ENCODE measurements at places on chromosomes 11 and 22. TPM values are rescaled to one million over a fixed set of nuclear protein-coding genes. Genes with fewer than 3 reads are reported as not detected.

The TUBA8 gene
- 14.4 TPM for polyA plus RNA-seq

The MN1 gene
- polyA plus RNA-seq = 1.7 TPM

The CRY2 gene
- polyA plus RNA-seq = 18.2 TPM

The NPAS4 gene
- not detected for polyA plus RNA-seq

The WT1 gene
- not detected for polyA plus RNA-seq

The DENND6B gene
- 19.3 TPM for polyA plus RNA-seq

DNA sequence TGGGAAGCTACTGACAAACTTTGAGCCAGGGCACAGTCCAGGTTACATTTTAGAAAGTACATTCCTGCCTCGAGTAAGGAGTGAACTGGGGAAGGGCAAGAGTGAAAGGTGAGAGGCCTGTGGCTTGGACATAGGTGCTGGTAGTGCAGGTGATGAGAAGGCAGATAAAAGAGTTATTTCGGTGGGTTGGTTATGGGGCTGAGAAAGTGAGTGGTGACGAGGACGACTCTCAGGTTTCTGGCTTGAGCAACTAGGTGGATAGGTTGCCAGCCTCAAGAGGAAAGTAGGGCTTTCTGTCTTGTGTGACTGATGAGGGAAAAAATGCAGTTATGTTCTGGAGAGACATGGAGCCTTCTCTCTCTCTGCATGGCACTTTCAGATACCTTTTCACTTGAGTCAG is 3.7 kb downstream of the POLR2F start:
- DNase-seq = no peak

- DNase-seq = no peak
Measured at GRCh38 chr11:76781046-76781801, 1.9 kb upstream of the TSKU start.

DNA sequence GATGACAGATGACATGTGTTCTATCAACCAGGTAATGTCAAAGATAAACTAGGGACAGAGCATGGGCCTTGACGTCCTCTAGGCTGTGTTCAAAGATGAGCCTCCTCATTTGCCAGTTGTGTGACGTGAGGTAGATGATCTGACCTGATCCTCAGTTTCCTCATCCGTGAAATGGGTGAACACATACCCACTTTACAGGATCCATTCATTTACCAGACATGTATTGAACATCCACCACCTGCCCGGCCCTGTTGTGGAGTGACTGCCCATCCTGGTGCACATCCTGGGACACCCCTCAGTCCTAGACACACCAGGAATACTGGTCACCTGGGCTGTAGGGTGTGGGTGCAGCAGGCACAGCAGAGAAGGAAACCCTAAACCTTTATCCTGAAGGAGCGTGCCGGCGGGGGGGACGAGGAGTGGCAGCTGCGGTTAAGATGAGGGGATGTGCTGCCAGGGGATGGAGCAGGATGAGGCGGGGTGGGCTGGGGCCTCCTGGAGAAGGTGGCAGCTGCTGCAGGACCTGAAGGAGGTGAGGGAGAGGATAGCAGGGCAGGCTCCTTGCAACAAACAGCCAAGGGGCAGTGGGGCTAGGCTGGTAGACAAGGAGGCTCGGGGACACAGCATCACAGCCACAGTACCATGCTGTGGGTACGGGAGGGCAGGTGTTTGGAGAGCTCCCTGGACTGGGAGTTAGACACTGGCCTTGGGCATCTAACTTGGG is 8.4 kb downstream of the CLDN5 start:
- DNase-seq = no peak

- no peak for DNase-seq
Measured at GRCh38 chr11:109034339-109034696, 369.4 kb downstream of the DDX10 start.

DNA sequence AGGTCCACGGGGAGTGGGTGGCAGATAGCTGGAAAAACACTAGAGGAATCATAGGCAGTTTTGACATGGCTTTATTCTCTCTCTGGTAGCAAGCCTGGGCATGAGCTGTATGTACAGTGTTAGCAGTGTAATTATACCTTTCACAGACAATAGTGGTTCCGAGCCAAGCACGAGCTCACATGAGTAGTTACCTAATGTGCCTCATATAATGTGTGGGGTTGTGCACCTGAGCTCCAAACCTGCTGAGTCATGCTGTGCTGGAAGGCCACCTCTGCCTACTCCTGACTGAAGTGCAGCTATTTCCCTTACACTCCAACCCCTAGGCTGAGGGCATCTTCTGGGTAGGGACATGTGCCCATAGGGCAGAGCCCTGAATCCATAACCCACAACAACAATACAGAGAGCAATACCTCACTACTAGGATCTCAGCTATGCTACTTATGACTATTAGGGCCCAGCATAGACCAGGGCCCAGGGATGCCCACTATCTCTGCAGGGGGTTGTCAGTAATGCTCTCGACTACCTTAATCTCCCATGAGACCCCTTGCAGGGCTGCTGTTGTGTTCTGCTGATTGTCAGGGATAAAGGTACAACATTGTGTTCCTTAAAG is 432.1 kb downstream of the DYNC2H1 start:
- no peak for DNase-seq

GRCh38 chr22:43080616-43081015 is 8.6 kb downstream of the TTLL1 start:
- no peak for DNase-seq

GRCh38 chr11:72584293-72584938 is 89.8 kb downstream of the PDE2A start:
- DNase-seq = no peak

- DNase-seq = peak; percentile 46
Measured at GRCh38 chr11:45028911-45029682, 78.4 kb upstream of the TP53I11 start.

DNA sequence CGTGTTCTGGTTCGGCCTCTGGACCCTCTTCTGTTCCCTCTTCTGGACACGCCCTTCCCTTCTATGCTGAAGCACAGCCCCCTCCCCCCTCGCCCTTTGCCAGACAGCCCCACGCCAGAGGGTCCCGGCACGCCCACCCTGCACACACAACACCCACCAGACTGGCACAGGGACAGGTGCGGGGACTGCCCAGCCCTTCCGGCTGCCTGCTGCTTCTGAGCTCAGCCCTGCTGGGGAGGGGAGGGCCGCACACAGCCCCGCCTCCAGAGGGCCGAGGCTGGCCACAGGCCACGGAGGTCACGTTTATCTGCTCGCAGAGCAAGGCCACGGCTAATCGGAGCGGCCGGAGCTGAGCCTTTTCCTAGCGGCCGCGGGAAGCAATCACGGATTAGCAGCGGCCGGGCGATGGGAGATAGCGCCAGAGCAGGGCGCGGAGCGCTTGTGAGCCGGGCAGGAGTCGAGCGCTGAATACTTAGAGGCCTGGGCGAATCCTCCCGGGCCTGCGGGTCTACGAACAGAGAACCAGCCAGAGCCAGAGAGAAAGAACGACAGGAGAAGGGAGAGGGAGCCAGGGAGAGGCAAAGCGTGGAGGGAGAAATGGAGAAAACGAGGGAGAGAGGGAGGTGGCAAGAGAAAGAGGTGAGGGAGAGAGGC is 21.5 kb downstream of the OTUB1 start:
- DNase-seq = peak; percentile 59

DNA sequence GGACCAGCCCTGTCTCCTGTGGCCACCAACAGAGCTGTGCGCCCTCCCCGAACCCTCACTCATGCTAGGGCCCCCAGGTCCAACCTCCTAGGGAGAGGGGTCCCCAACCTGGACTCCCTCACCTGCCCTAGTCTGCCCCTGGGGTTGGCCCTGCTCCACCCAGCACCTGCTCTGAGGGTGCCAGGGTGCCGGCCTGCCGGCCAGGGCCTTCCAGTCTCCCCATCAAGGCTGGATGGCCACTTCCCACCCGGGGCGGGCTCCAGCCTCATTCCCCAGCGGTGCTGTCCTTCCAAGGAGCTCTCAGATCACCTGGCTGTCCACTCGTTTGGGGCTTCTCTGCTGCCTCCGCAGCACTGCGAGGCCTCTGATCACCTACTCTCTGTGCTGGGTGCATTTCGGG is 39.1 kb downstream of the CDKN1C start:
- DNase-seq = no peak

DNA sequence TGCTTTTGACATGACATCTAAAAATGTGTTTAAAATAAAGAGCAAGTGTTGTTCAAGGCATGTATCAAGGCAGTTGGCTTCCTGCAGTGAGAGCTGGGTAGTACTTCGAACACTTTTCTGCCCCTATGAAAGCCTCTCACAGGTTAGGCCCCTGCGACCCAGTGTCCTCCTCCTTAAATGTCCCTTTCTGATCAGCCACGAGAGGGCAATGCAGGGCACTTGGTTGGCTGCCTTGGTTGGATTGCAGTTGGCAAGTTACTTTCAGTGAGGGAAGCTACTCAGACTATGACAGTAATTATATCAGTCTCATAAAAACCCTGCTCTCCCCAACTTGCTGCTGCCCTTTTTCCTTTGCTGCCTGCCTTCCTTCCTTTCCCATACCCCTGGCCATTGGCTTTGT is 743.8 kb downstream of the NTM start:
- no peak for DNase-seq

DNA sequence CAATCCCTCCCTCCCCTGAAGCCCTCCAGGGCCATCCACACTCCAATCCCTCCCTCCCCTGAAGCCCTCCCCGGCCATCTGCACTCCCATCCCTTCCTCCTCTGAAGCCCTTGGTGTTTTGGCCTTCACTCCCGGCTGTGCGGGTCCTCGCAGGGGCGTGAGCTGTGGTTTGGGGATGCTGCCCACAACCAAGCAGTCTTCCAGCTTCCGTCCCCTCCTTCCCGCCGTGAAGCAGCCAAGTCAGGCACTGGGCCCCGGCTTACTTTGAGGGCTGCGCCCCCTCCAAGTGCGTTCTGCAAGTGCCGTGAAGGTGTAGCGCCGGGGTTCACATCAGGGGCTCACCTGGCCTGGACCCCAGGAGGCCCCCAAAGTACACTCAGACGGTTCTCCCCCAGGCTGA is 335.9 kb downstream of the BRD1 start:
- no peak for DNase-seq

GRCh38 chr11:128686021-128686741 is 7.7 kb upstream of the FLI1 start:
- DNase-seq = no peak

DNA sequence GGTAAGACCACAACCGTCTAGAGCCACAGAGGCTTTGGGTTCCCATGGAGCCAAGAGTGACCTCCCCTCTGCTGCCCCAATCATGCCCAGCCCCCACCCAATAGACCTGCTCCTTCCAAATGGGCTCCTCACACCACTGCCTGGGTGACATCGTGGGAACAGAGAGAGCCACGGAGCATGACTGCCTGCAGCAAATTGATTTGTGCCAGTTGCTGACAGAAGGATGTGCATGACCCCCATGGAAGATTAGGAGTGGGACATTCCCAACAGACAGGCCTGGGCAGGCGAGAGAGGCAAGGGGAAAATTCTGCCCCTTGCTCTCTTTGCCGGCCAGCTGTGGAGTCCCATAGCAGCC is 88.5 kb downstream of the TENM4 start:
- no peak for DNase-seq

DNA sequence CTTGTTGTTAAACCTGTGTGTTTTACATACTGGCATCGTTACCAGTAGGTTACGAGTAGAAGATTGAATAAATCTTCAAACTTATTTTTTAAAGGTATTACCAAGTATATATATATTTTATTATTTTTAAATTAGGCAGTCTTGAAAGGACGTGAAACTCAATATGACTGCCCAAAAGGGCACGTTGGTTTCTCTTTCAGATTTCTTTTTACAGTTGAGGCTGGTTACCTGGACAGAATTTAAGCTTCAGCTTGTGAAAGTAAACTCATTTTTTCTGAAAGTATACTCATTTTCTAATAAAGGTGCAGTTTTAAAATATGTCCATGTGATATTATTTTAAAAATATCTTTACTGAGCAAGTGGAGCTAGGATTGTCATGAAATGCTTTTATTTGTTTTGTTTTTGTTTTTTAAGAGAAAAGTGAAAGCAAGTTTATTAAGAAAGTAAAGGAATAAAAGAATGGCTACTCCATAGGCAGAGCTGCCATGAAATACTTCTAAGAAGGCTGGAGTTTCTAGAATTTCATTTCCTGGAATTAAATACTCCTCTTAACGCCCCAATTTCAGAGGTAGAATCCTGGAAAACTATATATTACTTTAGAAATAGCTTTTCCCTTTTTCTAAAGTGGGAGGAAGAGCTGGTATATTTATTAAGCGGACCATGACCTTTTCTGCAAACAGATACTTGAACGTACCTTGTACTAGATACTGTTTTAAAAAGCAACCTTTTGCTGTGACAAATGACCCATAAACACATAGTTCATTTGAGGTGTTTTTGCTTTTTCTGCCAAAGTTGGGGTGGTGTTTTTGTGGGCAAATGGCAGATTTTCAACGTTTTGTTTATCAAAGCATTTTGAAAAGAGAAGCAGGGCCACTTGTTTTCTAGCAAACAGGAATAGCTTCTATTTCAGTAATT is 1.9 kb downstream of the FBXO7 start:
- no peak for DNase-seq

- DNase-seq = no peak
Measured at GRCh38 chr11:107384144-107384852, 73.3 kb downstream of the CWF19L2 start.

DNA sequence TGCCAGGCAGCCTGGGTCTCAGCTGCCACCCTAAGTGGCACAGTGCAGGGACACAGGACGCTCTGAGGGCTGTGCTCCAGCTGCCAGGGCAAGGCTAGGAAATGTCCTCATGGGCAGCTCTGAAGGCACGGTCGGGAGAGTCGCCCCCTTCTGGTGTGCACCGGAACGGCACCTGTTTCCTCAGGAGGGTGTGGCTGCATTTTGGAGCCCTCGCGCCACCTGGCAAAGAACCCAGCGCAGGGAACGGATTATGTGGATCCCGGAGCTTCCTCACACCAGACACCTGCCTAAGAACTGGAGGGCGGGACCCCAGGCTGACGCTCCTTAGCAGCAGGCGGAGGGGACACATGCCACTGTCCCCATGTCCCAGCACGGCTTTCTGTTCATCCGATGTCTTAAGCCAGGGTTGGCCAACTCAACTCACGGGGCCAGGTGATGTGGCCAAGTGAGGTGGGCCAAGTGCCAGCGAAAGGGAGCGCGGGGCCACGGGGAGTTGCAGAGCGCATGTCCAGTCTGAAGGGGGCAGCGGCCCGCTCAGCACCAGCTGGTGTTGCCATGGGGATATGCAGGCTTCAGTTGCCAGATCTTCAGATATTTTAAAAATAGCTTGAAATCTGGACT is 5.1 kb upstream of the SLC22A8 start:
- DNase-seq = peak; percentile 49

DNA sequence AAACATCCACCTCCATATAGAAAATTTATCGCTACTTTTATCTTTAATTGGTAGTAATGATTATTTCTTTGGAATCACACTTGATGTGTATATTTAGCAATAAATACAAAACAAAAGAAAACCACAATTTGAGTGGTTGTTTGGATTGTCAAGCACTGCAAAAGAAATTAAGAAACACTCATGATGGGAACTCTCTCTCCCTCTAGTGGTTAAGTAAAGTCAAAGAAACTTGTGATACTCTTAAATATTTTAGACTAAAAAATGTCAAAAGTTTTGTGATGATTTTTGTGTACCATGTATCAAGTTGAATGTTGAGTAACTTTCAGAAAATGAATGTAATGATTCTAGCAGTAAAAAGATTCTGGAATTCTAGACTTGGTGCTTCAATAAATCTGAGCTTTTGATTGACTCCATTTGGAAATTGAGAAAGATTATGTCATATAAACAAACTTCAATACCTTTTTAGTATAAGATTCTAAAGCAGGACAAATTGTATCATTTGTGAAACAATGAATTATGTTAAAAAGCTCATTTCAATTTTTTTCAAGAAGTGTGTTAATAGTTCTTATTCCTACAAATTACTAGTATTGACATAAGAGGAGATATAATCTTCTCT is 20.8 kb downstream of the MUC15 start:
- no peak for DNase-seq

Data from brain (organoid and tissue), 16 donors.